ENCODE measurements at places on chromosomes 3 and 15. TPM values are rescaled to one million over a fixed set of nuclear protein-coding genes. Genes with fewer than 3 reads are reported as not detected.

DNA sequence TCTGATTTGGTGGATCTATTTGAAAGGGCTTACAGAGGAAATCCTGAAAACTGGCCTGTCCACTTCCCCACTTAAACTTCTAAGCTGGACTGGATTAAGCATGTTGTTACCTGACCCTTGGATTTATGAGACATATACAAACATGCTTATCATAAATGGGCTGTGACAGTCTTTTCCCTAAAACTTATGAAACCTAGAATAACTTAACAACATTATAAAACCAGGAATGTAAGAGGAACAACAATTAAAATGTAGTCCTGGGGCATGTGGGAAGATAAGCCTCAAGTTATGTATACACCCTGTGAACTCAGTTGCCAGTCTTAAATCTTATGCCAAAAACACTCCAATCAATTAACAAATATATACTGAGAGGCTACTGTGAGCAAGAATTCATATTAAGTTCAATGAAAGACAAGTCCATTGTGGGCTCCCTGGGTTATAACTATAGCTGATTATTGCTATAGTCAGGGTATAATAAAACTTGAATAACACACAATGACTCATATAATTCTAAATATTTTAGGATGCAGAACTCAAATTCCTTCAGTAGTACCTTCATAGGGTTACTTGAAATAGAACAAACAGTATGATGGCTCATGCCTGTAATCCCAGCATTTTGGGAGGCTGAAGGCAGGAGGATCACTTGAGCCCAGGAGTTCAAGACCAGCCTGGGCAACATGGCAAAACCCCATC is 87.2 kb upstream of the PPIB start:
- no peak for DNase-seq

DNA sequence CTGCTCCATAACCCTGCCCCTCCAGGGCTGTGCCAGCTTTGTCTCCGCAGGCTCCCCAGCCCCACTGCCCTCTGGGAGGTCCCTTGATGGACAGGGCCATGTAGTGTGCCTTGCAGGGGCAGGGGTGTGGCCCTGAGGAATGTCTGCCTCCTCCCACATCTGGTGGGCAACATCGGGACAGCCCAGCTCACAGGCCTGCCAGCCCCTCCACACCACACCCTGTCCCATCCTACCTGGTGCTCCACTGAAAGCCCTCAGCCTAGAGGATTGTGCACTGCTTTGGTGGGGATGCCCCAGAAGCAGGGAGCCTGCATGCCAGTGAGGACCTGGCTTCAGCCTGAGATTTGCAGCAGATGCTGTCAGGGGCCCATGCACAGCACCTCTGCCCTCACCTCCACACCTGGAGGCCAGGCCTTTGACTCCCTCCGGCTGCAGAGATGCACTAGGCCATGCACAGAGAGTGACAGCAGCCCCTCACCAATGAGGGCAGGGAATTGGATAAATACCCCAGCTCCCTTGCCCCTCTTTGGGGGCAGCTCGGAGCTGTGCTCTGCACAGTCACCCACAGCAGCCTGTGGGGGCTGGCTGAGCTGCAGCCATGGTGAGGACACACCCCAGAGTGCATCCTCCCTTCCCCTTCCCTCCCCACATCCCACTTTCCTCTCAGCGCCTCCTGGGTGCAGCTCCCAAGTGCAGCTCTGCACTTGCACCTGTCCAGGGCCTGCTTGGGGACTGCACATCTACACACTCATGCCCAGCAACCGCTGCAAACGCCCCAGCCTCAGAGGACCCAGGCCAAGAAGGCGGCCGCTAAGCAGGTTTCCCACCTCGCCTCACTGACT is 2.7 kb downstream of the C3orf22 start:
- peak; percentile 28 for DNase-seq

The GASK1A gene
- 32.7 TPM for total RNA-seq

The PROS1 gene
- 29.7 TPM for total RNA-seq

The EPHA6 gene
- total RNA-seq, result 49.7 TPM

The GP5 gene
- not detected for total RNA-seq
